ENCODE measurements at places on chromosomes 5 and 9.

- no peak for DNase-seq
Measured at GRCh38 chr9:36840898-36841536, 193.1 kb downstream of the PAX5 start.

GRCh38 chr9:112811518-112811917, 61.0 kb downstream of the SNX30 start:
- no peak for DNase-seq

GRCh38 chr5:393846-394275, 49.1 kb upstream of the EXOC3 start:
- no peak for DNase-seq

DNA sequence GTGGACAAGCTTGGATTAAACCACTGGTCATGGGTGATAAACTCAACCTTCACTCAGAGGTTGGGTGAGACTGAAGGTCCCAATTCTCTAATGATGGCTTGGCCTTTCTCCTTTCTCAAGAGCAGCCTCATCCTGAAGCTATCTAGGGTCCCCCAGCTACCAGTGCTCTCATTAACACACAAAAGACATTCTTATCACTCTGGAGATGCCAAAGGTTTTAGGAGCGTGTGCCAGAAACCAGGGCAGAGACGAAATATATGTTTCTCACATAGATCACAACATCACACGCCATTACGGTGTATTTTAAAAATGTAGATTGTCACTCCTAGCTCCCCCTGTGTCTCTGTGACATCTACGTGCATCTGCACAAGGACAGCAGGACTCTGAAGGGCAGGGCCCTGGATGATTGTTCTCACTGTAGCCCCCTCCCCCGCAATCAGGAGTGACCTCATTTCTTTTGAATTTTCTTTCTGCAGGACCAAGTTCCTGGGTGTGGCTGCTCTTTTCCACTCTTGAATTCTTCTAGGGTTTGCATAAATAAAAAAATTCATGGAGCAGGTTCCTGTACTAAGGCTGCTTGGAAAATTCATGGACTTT, 311.3 kb downstream of the GADD45G start:
- no peak for DNase-seq

- DNase-seq, result no peak
Measured at GRCh38 chr5:125452991-125453390, 706.6 kb upstream of the ZNF608 start.

DNA sequence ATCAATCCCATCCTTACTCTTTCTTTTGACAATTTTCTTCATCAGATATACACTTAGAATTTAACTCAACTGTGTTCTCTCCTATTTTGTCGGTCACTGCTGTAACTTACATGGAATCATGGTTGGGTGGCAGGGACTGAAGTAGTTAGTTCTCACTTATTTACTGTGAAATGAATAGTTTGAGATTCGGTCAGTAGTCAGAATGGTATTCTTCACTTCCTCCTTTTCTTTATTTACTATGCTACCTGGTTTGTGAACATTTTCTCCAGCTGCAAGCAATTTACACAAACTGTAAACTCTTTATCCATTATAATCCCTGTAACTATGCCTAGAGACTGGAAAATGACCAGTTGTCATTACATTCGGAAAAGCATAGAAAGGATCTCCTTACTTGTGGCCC, 41.5 kb upstream of the GDNF start:
- DNase-seq, result no peak

DNA sequence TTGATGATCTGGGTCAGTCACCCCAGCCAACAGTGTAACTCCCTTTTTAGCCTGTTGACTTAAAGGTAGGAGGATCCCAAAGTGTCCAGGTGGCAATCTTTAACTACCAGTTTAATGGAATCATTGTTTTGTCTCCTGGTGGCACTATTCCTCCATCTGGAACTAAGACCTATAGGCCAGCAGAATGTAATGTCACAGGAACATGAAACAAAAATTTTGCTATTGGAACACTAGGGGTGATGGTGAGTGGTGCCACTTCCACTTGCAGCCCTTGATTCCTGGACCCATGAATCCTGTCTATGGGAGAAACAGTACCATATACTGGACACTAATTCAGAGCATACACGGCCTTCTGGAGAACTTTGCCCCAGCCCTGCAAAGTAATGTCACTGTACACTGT, 219.5 kb upstream of the RASA1 start:
- DNase-seq, result peak; percentile 19

DNA sequence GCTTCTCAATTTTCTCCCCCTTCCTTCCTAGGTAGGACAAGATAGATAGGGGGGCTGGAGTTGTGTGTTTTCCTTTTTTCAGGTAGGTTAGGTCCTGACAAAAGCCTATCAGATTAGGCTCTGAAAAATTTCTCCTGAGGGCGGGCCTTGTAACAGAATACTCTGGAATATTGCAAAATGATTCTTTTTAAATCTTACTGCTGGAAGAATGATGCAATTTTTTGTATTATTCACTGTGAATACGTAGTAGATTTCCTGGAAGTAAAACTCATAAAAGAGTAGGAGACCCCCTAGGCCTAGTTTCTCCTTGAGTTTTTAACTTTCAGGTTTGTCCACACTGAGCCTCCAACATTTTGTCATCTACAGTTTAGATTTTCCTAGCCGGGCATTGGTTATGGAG, 1701.8 kb downstream of the EFNA5 start:
- no peak for DNase-seq

- DNase-seq, result no peak
Measured at GRCh38 chr9:137733429-137733828, 114.6 kb downstream of the EHMT1 start.

GRCh38 chr9:95083086-95083768, 234.3 kb downstream of the FANCC start:
- DNase-seq, result no peak

DNA sequence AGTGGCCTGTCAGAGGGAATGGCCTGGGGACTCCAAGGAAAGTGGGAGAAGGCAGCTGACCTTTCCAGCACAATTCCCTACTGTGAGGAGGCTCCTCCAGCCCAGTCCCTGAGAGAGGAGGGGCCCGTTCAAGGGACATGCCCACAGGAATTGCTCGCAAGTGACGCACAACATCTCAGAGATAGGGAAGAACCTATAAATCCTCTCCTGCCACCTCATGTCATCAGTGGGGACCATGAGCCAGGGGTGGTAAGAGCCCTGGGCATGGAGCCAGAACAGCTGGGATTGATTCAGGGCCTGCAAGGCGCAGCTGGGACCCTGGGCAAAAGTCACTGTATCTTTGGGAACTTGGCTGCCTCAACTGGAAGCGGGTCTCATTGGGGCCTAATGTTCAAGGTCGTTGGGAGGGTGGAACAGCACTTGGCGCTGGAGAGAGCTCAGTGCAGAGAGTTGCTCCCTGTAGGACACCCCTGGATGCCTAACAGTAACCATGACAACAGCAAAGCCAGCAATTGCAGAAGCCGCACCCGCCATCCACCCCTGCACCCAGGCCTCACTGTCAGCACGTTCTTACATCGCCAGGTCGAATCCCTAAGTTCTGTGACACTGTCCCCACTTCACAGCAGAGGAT, 41.3 kb upstream of the ORM1 start:
- no peak for DNase-seq

GRCh38 chr9:70949239-70949638, 172.2 kb downstream of the TRPM3 start:
- no peak for DNase-seq

DNA sequence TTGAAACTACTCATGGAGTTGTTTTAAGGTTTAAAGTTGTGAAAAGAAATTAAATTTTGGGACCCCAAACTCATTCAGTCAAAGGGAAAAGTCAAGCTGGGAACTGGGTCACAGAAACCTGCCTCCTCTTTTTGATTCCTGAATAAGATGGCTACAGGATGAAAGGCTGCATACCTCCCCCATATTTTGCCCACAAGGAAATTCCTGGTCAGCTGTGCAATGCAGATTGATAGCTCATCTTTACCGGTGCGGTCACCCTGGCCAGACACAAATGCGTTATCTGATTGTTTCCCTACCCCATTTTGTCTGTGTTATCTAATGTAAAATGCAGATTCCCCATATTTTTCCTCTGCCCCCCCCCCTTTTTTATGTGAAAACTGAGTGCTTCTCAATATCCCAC, 1.3 kb downstream of the HAVCR2 start:
- DNase-seq, result no peak

DNA sequence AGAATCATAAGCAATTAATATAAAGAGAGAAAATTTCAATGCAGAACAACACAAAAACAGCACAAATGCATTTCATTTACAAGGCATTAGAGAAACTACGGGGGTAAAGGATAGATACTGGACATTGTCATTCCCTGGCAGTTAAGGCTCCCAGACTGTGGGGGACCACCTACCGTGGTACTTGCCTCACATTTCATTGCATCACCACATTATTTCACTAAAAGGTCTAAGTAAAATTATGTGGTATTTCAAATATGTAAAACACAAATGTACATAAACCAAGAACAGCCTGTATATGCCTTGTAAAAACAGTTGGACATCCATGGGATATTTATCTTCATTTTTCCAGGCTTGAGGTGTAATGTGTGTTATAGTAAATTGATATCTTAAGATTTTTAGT, 571.2 kb upstream of the ZNF462 start:
- no peak for DNase-seq

- DNase-seq, result no peak
Measured at GRCh38 chr5:96957254-96958049, 21.6 kb downstream of the LNPEP start.

DNA sequence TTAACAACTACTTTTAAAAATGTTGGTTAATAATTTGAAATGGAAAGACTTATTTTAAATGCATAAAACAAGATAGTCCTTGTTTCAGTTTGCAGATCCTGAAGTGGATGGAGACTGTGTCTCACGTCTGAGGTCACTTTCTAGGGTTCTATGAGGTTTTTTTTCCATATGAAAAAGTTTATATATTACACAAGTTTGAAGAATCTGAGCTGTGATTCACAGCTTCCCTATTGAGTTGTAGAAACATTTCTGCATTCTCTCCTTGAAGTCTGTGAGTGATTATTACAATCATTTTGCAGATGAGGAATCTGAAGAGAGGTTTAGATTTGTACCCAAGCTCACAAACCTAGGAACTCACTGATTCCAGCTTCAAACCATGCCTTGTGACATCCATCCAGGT, 442.5 kb upstream of the KLF4 start:
- no peak for DNase-seq

GRCh38 chr9:7146582-7146981, 388.8 kb downstream of the KDM4C start:
- no peak for DNase-seq

DNA sequence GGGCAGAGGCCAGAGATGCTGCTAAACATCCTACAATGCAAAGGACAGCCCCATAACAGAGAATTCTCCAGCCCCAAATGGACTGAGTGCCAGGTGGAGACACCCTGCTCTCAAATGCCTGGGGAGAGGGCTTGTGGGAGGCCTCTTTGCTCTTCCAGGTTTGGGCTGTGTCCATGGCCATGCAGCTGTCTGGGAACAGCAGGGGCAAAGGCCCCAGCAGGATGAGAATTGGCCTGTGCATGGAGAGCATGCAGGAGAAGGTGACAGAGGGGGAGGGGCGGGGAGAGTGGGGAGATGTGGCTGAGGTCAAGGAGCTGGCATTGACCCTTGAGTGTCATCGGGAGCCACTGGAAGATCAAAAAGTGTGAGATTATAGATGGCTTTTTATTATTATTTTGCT, 111.5 kb upstream of the ERCC6L2 start:
- no peak for DNase-seq

DNA sequence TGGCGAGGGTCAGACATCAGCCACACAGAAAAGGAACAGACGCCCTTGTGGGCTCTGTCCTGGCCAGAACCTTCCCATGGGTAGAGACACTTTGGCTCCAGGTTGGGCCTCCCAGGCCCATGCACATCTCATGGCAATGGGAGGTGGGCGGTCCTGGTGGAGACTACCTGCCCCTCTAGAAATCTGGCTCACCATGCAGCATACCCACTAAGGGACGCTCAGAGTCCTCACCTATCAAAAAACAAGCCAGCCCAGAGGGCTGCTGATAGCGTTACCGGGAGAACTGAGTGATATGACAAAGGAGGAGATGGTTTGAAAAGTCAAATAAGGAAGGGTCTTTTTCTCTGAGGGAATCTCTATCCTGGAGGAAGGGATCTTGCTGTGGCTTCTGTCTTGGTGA, 62.1 kb downstream of the C5orf15 start:
- DNase-seq, result no peak

- no peak for DNase-seq
Measured at GRCh38 chr5:179171816-179172745, 111.9 kb downstream of the ZNF354C start.

- DNase-seq, result no peak
Measured at GRCh38 chr5:71891856-71892255, 172.8 kb downstream of the CARTPT start.

DNA sequence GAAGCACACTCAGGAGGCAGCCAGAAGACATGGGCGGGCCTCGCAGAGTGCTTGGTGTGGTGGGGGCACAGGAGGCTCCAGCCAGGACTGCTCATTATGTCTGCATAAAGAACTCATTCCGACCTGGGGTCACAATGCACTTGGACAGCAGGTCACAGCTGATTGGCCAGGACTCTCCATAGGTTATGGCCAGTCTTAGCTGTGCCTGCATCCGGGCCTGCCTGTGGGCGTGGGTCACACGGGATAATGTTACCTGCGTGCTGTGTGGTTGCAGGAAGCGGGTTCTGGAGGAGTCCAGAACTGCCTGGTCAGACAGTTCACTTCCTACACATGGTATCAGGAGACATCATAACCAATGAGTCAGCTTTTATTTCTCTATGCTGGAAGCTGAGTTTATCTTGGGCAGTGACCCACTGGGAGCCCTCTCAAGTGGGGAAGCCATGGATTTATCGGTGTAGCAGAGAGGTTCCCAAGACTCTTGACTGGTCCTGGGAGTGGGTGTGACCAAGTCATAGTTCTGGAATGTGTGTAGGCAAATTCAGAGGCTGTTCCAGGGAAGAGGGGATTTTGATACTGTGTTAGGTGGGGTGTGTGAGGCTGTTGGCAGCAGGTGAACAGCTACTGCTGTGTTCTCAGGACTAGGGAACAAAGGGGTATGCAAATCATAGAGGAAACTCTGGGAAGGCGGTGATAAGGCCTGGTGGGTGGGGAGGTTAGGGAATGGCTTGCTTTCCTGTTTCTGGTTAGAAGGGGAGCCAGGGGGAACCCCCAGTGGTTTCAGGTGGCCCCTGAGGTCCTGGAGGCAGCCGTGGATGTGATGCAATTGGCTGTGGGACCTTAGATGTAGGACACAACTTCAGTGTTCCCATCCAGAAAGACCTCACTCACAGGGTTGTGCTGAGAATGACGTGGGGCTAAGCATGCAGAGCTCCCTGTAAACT, 51.3 kb downstream of the ARHGEF37 start:
- DNase-seq, result no peak

Data from Jurkat, Clone E6-1 (cell line).